ENCODE measurements at places on chromosomes 12 and 14. TPM values are rescaled to one million over a fixed set of nuclear protein-coding genes. Genes with fewer than 3 reads are reported as not detected.

The INHBE gene
- total RNA-seq: 0.57 TPM

The LIN7A gene
- 1.2 TPM for total RNA-seq

The HCAR1 gene
- total RNA-seq: 0.13 TPM

The CLEC14A gene
- 29.5 TPM for total RNA-seq

The KCNK10 gene
- total RNA-seq: not detected

The CYP46A1 gene
- 0.50 TPM for total RNA-seq

The PLXNC1 gene
- 2.8 TPM for total RNA-seq

The JAG2 gene
- 26.6 TPM for total RNA-seq

The SLC7A7 gene
- 1.3 TPM for total RNA-seq

The ATP5MC2 gene
- total RNA-seq: 495 TPM

The TAS2R19 gene
- 0.68 TPM for total RNA-seq

DNA sequence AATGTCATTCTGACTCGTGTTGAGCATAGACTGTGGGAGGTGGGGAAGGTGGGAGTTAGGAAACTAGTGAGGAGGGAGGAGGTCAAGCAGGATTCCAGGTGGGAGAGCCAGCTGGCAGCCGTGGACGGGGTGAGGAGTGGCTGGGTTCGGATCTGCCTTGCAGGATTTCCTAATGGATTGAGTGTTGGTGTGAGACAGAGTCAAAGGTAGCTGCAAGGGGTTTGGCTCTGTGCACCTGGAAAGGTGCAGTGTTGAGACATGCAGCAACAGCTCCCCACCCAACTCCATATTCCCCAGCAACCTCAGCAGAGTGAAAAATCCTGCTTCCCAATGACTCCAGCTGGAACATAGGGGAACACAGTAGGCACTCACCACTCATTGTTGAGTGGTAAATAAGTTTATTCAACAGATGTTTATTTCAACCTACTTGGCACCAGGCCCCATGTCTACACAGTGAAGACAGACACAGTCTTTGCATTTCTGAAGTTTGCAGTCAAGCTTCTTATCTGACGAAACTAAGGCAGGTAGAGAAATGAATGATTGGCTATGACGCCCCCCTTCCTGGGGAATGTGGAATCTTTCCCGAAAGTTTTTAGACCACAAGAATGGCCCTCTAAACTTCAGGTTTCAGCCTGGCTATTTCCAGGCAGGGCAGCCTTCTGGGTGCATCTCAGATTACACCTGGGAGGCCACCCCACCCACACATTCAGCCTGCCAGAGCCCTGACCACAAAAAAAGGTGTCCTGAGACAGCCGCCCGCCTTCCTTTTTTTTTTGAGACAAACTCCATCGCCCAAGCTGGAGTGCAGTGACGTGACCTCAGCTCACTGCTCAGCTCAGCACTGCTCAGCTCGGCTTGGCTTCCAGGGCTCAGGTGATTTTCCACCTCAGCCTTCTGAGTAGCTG lies 37.9 kb upstream of the PLEKHG6 start:
- no peak for DNase-seq
- peaks cover 7% of the 10 kb centered on the region for H3K4me1 ChIP-seq
- H3K27me3 ChIP-seq: no peaks in the 10 kb centered on the region
- no peak overlapping the region for H3K4me3 ChIP-seq
- H3K27ac ChIP-seq: no peak overlapping the region

GRCh38 chr12:112368856-112369255 lies 13.4 kb downstream of the HECTD4 start:
- H3K4me1 ChIP-seq: peaks cover 14% of the 10 kb centered on the region
- no peak for DNase-seq
- no peak overlapping the region for H3K27ac ChIP-seq
- no peak overlapping the region for H3K4me3 ChIP-seq
- no peaks in the 10 kb centered on the region for H3K36me3 ChIP-seq

DNA sequence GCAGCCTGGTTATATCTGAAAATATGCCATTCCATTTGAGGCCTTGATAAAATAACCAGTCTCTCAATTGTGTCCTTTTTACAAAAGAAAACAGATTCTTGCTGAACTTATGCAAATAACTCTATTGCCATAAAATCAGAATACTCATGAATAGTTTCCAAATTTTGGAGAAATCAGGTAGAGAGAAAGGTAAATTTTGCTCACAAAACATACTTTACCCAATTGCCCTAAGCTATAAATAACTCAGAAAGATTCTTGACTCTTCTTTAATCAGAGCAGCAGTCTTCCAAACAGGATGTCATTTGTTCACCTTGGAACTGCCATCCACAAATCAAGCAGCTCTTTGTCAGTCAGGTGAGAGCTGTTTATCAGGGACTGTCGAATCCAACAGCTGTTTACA lies 12.6 kb downstream of the ZNF26 start:
- DNase-seq: no peak
- peaks cover 3% of the 10 kb centered on the region for H3K36me3 ChIP-seq
- no peaks in the 10 kb centered on the region for H3K27me3 ChIP-seq
- no peak overlapping the region for H3K27ac ChIP-seq
- H3K4me3 ChIP-seq: no peak overlapping the region

- H3K27me3 ChIP-seq: no peaks in the 10 kb centered on the region
- no peak overlapping the region for H3K27ac ChIP-seq
- DNase-seq: no peak
- no peaks in the 10 kb centered on the region for H3K36me3 ChIP-seq
- H3K4me3 ChIP-seq: no peak overlapping the region
- no peaks in the 10 kb centered on the region for H3K4me1 ChIP-seq
Observed at GRCh38 chr12:120346681-120347080, 19.1 kb upstream of the PLA2G1B start.

DNA sequence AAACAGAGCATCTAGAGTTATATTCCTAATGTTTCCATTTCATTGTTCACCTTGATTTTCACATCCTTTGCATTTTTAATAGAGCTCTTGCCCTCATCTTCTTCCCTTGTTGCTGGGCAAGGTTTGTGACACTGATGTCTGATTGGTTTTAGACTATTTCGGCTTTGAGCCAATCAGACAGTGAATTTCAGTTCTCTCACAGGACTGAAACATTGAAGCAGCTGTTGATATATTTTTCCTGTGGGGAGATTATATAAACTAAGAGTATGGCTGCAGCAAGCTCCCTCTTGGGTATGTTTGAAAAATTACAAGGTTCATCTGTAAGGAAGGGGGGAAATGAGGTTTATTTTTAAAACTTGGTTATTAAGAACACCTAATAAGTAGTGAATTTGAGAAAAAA lies 51.2 kb downstream of the ATF7IP start:
- no peak for DNase-seq
- no peaks in the 10 kb centered on the region for H3K36me3 ChIP-seq
- no peaks in the 10 kb centered on the region for H3K27me3 ChIP-seq
- peak overlapping the region; percentile 33 for H3K27ac ChIP-seq
- peak overlapping the region; percentile 53 for H3K4me3 ChIP-seq
- H3K4me1 ChIP-seq: peaks cover 26% of the 10 kb centered on the region

DNA sequence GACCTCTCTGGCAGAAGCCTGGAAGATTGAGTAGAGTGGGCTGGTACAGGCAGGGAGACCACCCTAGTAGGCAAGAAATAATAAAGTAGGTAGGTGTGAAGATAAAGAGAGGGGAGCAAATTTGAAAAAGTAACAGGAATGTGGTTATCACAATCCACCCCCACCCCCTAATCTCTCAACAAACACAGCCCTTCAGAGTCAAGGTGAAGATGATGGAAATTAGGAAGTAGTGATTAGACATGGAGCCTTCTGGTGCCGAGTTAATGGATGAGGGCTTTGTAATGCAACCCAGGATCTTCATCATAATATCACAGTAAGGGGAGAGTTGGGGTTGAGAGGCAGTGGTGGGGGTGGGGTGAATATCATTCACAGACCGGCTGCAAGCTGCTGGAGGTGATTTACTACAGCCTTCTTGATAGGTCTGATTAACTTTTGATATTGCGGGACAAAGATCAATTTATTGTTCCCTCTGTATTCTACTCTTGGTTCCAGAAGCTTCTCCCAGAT lies 29.2 kb upstream of the CRY1 start:
- H3K4me1 ChIP-seq: no peaks in the 10 kb centered on the region
- no peak for DNase-seq
- H3K27me3 ChIP-seq: peaks cover 14% of the 10 kb centered on the region

- no peak overlapping the region for H3K27ac ChIP-seq
- no peaks in the 10 kb centered on the region for H3K36me3 ChIP-seq
- no peak overlapping the region for H3K4me3 ChIP-seq
- DNase-seq: no peak
- no peaks in the 10 kb centered on the region for H3K4me1 ChIP-seq
Observed at GRCh38 chr14:40983604-40984003, 623.1 kb upstream of the LRFN5 start.

DNA sequence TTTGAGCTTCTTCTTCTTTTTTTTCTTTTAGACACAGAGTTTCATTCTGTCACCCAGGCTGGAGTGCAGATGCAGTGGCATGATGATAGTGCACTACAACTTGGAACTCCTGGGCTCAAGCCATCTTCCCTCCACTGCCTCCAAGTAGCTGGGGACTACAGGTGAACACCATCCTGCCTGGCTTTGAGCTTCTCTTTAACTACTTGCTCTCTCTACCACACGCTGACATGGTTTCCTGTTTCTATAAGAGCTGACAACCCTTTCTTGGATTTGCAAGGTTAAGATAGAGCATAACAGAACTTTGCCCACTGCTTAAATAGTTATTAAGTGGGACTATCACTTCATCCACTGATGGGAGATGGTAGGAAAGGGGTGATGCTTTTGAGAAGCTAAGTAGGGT lies 82.4 kb upstream of the SLC38A2 start:
- DNase-seq: no peak
- H3K27me3 ChIP-seq: no peaks in the 10 kb centered on the region
- peak overlapping the region; percentile 67 for H3K27ac ChIP-seq
- no peak overlapping the region for H3K4me3 ChIP-seq
- H3K36me3 ChIP-seq: no peaks in the 10 kb centered on the region

DNA sequence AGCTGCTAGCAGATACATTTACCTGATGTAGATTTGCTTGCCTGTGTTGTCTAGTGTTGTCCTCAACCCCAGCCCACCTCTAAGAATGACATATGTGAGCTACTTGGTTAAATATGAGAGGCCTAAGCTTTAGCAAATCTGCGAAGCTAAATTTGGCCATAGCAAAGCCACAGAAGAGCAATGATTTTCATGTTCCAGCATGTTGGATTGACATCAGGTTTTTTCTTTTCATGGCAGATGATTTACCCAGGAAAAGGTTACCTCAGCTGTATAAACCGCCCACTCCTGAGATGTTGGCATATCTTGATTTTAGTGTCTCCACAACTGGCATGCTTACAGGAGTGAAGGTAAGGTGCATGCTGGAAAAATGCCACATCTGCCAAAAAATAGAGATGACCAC lies 36.4 kb upstream of the ATF1 start:
- H3K36me3 ChIP-seq: peaks cover 11% of the 10 kb centered on the region
- no peak overlapping the region for H3K27ac ChIP-seq
- H3K27me3 ChIP-seq: no peaks in the 10 kb centered on the region
- H3K4me3 ChIP-seq: no peak overlapping the region
- H3K4me1 ChIP-seq: no peaks in the 10 kb centered on the region

DNA sequence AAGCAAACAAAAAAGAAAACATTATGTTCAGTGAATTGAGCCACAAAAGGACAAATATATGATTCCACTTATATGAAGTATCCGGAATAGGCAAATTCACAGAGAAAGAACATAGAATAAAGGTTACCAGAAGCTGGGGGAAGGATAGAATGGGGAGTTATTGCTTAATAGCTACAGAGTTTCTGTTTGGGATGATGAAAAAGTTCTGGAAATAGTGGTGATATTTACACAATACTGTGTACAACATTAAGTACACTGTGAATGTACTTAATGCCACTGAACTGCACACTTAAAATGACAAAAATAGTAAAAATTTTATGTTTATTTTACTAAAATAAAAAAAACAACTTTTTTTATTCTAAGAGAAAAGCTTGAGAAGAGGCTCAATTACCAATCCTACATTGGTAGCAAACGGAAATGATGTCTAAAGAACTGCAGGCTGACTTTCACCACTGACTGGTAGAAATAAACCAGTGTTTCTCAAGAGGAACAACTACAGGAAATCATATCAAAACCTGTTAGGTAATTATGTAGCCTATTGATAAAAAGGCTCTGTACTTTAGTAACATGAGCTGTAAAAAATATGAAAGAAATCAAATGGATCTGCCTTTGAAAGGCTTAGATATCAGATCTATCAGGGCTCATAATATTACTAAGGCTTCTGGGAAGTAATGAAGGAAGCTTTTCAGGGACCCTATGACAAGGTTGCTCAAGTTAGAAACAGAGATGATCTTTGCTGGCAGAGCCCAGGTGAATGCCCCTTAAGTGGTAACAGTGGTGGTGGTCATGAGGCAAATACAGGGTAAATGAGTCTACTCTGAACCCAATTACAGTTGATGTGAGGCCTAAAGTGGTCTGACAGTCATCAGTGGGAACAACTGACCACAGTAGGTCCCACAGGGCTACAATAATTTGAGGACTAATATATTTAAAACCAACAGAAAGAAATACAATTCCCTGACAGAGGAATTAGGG lies 41.3 kb downstream of the BAZ1A start:
- peaks cover 8% of the 10 kb centered on the region for H3K4me1 ChIP-seq
- H3K27me3 ChIP-seq: no peaks in the 10 kb centered on the region
- H3K4me3 ChIP-seq: no peak overlapping the region
- no peak for DNase-seq
- no peak overlapping the region for H3K27ac ChIP-seq

DNA sequence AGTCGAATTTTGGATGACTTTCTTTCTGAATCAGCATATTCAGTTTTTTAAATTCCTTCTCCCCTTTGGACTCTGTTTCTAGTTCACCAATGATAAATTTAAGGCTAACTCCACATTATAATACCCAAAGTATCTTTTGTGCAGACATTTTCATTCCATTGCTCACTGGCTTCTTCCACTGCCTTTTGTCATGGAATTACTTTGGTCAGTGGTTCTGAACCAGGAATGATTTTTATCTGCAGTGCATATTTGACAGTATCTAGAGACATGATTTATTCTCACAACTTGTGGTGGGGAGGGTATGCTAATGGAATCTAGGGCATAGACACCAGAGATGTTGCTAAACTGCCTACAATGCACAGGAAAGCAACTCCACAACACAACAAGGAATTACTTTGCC lies 234.4 kb upstream of the PRKD1 start:
- no peak overlapping the region for H3K4me3 ChIP-seq
- H3K36me3 ChIP-seq: no peaks in the 10 kb centered on the region
- no peak overlapping the region for H3K27ac ChIP-seq
- no peak for DNase-seq
- no peaks in the 10 kb centered on the region for H3K27me3 ChIP-seq

GRCh38 chr12:77315407-77315806 lies 250.0 kb upstream of the E2F7 start:
- H3K36me3 ChIP-seq: no peaks in the 10 kb centered on the region
- H3K27ac ChIP-seq: no peak overlapping the region
- no peaks in the 10 kb centered on the region for H3K4me1 ChIP-seq

- no peaks in the 10 kb centered on the region for H3K27me3 ChIP-seq
- DNase-seq: no peak
- no peaks in the 10 kb centered on the region for H3K4me1 ChIP-seq
- no peaks in the 10 kb centered on the region for H3K36me3 ChIP-seq
Observed at GRCh38 chr12:59182658-59183455, 262.6 kb upstream of the LRIG3 start.

- no peak overlapping the region for H3K27ac ChIP-seq
- no peak overlapping the region for H3K4me3 ChIP-seq
- no peaks in the 10 kb centered on the region for H3K4me1 ChIP-seq
- no peaks in the 10 kb centered on the region for H3K27me3 ChIP-seq
- DNase-seq: no peak
- no peaks in the 10 kb centered on the region for H3K36me3 ChIP-seq
Observed at GRCh38 chr14:77230914-77231313, 40.1 kb downstream of the NGB start.

GRCh38 chr14:104144453-104144790 lies 6.0 kb downstream of the KIF26A start:
- DNase-seq: no peak
- no peak overlapping the region for H3K27ac ChIP-seq
- no peaks in the 10 kb centered on the region for H3K36me3 ChIP-seq
- H3K4me3 ChIP-seq: no peak overlapping the region

Data from psoas muscle (tissue), 8 donors.